ENCODE measurements at places on chromosomes 2 and 18. TPM values are rescaled to one million over a fixed set of nuclear protein-coding genes. Genes with fewer than 3 reads are reported as not detected.

CTLA4 gene
- total RNA-seq, result not detected

LYG2 gene
- total RNA-seq, result not detected

CREG2 gene
- not detected for total RNA-seq

- no peak overlapping the region for H3K27ac ChIP-seq
- H3K27me3 ChIP-seq, result peaks cover 17% of the 10 kb centered on the region
- H3K4me3 ChIP-seq, result no peak overlapping the region
- H3K4me1 ChIP-seq, result no peaks in the 10 kb centered on the region
- no peak for DNase-seq
Observed at GRCh38 chr2:75607988-75608683, 38.4 kb upstream of the MRPL19 start.

DNA sequence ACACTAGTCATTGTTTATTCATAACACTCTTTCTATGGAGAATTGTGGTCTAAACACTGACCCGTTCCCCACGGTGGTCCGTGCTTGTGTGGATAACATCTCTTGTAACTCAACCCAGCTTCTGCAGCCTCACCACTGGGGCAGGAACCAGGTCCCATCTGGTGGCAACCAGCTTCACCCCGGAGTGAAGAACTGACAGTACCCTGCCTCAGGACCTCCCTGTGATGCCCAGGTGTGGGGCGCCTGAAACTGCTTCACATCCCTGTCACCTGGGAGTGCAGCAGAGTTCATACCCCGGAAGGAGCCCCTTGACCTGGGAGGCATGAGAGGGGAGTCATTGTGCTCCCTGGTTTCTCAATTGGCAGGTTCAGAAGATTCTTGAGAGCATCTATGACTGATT lies 81.1 kb downstream of the LONRF2 start:
- peaks cover 3% of the 10 kb centered on the region for H3K4me1 ChIP-seq
- H3K27me3 ChIP-seq, result peaks cover 5% of the 10 kb centered on the region
- H3K27ac ChIP-seq, result no peak overlapping the region
- no peak for DNase-seq
- no peaks in the 10 kb centered on the region for H3K36me3 ChIP-seq

DNA sequence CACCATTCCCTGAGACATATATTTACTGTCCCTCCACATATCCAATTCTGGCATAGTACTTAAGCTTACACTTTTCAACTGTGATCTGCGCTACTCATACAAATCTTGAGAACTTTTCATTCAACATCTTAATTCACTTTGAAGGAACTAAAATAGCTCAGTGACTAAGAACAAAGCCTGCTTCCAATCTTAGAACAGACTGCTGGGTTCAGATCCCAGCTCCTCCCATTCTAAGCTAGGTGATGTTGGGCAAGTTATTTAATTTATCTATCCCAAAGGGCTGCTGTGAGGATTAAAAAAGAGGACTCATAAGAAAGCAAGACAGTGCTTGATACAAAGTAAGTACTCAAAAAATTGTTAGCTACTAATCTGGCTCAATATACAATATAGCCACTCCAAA lies 57.9 kb downstream of the UGP2 start:
- no peak overlapping the region for H3K27ac ChIP-seq
- H3K27me3 ChIP-seq, result no peaks in the 10 kb centered on the region
- H3K36me3 ChIP-seq, result no peaks in the 10 kb centered on the region

DNA sequence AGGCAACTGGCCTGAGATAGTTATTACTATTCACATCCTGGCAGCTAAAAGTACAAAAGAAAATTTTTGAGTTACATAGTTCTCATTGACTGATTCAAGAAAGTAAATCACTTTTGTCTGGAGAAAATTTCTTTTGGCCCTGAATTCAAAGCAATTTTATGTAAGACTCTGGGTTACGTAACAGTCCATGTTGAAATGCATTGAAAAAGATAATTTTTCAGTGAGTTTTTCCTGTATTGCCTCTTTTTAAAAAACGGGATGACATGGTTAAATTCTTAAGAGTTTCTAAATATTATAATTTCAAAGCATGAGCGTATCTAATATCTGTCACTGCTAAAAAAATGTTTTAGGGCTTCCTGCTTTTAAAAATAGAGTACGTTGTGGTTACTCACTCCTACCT lies 72.7 kb downstream of the ANKRD12 start:
- H3K27ac ChIP-seq, result no peak overlapping the region
- DNase-seq, result no peak
- no peaks in the 10 kb centered on the region for H3K27me3 ChIP-seq
- H3K4me1 ChIP-seq, result no peaks in the 10 kb centered on the region

- H3K27ac ChIP-seq, result peak within 1 kb of the TSS; percentile 98
- H3K4me1 ChIP-seq, result peaks cover 7% of the 10 kb centered on the region
- H3K27me3 ChIP-seq, result no peaks in the 10 kb centered on the region
- no peak for DNase-seq
- no peaks in the 10 kb centered on the region for H3K36me3 ChIP-seq
- H3K4me3 ChIP-seq, result peak within 1 kb of the TSS; percentile 88
Observed at GRCh38 chr18:76495006-76495370, at the start of gene ZNF516. Gene ZNF516, minus strand, starts transcription at chr18:76495242. Its CDS starts 52,188 bp downstream, at chr18:76443054.

GRCh38 chr2:181376999-181377398 lies 80.2 kb upstream of the ITGA4 start:
- H3K4me3 ChIP-seq, result no peak overlapping the region
- no peak overlapping the region for H3K27ac ChIP-seq
- H3K4me1 ChIP-seq, result no peaks in the 10 kb centered on the region
- H3K27me3 ChIP-seq, result no peaks in the 10 kb centered on the region
- no peak for DNase-seq

DNA sequence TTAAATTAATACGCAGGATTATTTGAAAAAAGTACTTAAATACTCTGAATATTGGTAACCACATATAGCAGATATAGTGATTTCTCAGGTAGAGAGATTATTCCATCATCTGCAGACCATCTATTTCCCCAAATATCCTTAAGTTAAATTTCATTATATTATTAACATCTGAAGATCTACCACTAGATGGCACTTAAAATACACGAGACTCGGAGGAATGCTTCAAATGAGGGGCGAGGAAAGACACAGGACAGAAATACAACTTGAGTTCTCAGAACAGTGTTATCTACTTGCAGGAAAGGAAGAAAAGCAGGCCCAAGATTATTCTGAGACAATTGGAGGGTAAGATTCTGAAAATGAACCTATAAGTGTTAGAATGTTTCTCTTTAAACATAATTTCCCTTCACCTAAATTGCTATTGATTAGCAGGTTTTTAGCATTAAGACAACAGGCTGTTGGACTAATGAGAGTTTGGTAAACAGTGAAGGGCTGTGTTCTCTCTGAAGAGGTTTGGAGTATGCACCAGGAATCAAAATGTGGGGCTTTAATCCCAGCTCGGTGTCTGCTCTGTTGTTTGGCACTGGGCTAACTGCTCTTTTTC lies 76.9 kb upstream of the GCFC2 start:
- no peak overlapping the region for H3K27ac ChIP-seq
- no peaks in the 10 kb centered on the region for H3K36me3 ChIP-seq
- no peak for DNase-seq
- no peaks in the 10 kb centered on the region for H3K4me1 ChIP-seq
- no peak overlapping the region for H3K4me3 ChIP-seq
- H3K27me3 ChIP-seq, result no peaks in the 10 kb centered on the region

DNA sequence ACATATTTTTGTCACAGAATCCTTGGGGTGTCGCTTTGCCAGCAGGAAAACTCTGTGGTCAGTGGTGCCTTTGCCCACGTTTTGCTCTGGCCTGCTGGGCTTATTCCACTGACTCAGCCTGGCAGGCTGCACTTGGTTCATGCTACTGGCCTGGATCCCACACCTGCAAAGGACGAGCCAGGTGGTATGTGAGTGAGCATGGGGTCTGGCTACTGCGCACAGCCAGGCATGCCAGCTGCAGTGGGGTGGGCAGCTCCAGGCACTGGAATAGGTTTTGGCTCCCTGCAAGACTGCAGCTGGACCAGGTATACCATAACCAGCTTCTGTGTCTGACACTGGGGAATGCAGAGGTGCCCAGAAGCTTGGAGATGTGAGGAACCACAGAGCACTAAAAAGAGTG lies 197.9 kb upstream of the VRK2 start:
- no peak overlapping the region for H3K27ac ChIP-seq
- H3K27me3 ChIP-seq, result no peaks in the 10 kb centered on the region
- DNase-seq, result no peak
- no peak overlapping the region for H3K4me3 ChIP-seq
- no peaks in the 10 kb centered on the region for H3K4me1 ChIP-seq
